Activated naive CD4-positive, alpha-beta T cell treated with anti-CD3 and anti-CD28 coated beads, Interleukin-2, amount 50 U/mL, for 72 hours (primary cell): ENCODE measurements at places on chromosomes 1 and 21. TPM values are rescaled to one million over a fixed set of nuclear protein-coding genes. Genes with fewer than 3 reads are reported as not detected.

Gene SH2D1B
- not detected for total RNA-seq

Gene LRRC8C
- 27.0 TPM for total RNA-seq

Gene NBPF6
- not detected for total RNA-seq

Gene DNAJC6
- total RNA-seq: 0.91 TPM

Gene TFF1
- not detected for total RNA-seq

Gene C1QTNF12
- 17.7 TPM for total RNA-seq

Gene MNDA
- not detected for total RNA-seq

GRCh38 chr1:22133931-22134324 is 9.0 kb downstream of the WNT4 start:
- no peak for DNase-seq

DNA sequence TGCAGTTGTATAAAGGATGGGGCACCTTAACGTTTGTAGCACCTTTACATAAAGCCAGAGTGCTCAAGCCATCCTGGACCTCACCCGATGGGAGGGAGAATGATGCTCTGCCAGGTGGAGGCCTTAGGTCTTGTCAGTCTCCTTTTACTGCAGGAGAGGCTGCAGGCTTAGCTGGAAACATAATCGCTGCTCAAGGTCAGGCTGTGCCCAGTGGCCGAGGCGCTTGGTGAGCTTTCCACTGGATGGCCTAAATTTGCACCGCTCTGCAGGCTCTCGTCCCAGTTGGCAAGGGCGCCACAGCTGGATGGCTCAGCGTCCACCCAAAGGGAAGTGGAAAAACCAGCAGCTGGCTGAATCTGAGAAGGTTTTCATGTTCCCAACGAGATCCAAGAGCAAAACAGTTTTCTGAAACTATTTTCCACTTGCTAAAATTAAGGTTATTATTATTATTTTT is 438.9 kb downstream of the CAMTA1 start:
- no peak for DNase-seq

DNA sequence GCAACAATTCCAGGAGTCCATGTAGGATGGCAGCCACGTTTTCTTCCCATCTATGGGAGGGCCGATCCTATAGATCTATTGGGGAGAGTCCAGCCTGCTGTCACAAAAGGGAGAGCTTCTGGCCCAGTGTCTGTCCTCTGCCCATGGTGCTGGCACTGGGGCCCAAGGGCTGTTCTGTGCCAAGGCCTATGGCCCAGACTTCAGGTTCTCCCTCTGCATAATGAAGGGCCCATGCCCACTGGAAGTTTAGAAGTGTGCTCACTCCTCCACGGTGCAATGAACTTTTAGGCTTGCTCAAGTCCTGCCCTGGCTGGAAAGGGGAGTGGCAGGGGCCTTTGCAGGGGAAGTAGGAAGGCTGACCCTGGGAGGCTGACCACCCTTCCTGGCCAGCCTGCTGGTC is 44.1 kb upstream of the ATP2B4 start:
- DNase-seq: no peak

- no peak for DNase-seq
These were observed 71.0 kb upstream of the WDR26 start for GRCh38 chr1:224505454-224506093.

GRCh38 chr1:117260761-117261423 is 50.2 kb upstream of the VTCN1 start:
- DNase-seq: no peak

DNA sequence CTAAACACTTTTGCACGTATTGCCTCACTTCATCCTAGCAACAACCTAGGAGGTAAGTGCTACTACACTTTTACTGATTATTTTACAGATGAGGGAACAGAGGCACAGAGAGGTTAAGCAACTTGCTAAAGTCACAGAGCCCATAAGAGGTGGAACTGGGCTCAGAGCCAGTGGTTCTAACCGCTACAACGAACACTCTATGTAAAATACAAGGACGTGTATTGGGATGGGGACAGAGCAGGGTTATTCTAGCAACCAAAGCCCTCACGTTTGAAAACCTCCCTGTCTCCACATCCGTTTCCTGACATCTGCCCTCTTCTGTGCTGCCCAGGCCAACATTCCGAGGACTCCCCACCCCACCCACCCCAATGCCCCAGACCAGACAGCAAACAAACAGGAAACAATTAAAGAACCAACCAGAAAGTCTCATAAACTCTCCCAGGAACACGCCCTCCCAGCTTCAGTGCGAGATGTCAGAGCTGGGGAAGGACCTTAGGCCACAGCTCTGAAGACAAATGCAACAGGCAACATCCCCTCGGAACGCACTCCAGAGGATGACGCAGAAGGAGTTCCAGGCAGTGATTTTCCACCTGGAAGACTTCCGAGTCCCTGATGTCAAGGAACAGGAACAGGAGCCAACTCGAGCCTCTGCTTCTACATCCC is 41.1 kb downstream of the GLIS1 start:
- no peak for DNase-seq

- no peak for DNase-seq
These were observed 6.5 kb upstream of the RPTN start for GRCh38 chr1:152165286-152166077.

GRCh38 chr1:32394890-32395432 is 720 bp upstream of the BSDC1 start:
- no peak for DNase-seq
